ENCODE measurements at places on chromosomes 13 and 19. TPM values are rescaled to one million over a fixed set of nuclear protein-coding genes. Genes with fewer than 3 reads are reported as not detected.
A peak's percentile ranks its signal among the peaks of the same experiment; 100 is the strongest.

SYMPK gene
- 52.0 TPM for total RNA-seq

C19orf85 gene
- total RNA-seq: not detected

PSG5 gene
- not detected for total RNA-seq

KISS1R gene
- total RNA-seq: not detected

DNA sequence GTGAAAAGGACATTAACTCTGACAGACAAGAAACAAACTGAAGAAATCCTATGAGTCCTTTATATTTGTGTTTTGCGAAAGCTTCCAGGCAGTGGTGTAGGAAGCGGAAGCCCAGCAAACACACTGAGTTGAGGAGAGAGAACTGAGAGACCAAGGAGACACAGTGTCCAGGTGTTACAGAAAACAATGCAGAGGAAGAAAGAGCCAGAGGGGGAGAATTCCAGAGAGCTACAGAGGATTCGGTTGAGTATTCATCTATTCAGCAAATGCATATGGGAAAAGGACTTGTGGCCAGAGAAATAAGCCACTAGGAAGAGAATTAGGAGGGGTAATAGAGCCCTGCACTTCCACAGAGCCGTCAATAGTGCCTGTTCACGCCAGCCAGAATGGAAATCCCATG, 183.5 kb downstream of the LIG4 start:
- DNase-seq: no peak

DNA sequence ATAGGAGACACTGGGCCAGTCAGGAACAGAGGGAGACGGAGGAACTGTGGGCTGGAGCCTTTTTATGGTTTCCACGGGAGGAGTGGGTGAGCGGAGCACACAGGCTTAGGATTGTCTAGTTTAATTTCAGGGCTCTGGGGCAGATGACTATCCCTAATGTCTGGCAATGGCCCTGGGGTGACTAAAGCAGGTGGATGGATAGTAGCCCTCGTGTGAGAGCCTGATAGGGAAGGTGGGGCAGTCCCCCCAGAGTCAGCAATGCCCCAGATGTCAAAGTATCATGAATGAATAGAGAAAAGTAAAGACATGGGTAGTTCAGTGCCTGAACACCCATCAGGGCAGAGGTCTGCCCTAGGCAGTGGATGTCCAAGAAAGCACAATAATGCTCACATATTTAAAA, 94.2 kb downstream of the ZDHHC20 start:
- DNase-seq: no peak

DNA sequence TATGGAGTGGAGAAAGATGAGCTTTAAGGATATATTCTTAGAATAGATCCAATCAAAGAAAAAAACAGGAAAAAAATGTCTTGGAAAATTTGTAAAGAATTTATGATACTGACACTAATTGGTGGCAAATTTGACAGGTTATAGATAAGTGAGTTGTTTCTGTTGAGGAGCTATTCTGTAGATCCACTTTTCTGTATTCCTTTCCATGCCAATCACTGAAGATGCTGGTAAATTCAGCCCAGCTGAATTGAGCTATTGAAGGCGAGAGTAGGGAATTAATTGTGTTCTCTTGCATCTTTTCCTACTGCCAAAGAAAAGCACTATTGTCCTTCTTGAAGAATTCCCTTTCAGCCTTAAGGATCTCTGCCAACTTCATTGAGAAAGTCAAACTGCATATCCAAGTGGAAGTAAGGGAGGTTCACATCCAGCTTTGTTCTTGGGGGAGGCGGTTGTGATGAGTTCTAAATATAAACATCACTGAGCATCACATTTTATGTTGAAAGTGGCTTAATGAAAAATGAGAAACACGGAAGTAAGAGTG, 113.1 kb downstream of the PCDH9 start:
- DNase-seq: no peak

DNA sequence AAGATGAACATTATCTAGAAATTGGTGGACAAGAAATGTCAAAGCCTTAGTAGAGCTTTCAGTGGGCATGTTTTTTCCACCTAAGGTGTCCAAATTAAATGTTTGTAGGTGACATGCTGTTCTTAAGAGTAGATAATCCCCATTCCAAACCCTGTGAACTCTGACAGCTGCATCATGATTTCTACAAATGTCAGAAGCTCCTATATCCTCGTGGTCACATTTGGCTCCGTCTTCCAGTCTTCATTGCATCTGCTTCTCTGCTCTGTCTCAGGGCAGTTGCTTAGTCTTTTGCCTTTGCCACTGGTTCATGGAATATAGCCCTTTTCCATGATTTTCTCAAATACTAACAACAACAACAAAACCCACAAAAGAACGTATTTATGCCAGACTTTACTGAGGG, 234.5 kb downstream of the DLEU7 start:
- no peak for DNase-seq

DNA sequence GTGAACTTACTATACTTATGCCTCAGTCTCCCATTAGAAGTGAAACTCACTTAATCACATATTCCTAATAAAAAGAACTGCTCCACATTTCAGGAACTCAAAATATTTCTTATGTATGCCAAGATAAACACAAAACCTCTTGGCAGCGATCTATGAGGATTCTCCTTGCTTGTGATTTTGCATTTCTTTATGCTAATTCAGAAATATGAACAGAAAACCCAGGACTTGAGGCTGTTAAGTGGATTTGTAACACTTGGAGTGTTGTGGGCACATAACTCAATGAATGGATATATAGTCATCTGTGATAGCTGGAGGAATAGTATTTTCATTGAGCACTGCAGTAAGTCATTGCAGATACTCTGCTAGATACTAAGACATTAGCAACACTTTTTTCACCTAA, 5.6 kb upstream of the KATNAL1 start:
- no peak for DNase-seq

DNA sequence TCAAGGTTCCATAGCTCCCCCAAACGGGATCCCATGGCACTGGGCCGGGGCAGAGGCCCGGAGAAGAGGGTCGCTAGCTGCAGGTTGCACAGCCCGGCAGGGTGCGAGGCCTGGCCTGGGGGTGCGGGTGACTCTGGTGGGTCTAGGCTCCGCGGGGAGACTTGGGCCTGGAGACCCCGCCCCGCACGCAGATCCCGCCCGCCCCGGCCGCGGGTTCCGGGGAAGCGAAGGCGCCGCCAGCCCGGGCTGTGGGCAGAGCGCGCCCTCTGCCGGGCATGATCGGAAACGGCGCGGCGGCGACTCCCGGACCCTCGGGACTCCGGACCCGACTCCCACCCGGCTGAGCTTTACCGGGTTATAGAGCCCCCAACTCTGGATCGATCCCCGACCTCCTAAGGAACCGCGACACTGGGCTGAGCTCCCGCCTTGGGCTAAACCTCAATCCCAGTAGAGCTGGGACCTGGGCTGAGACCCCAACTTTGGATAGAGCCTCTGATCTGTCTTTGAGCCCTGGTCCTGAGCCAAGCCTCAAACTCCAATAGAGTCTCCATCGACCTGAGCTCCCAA, 3.1 kb upstream of the TNFAIP8L1 start:
- DNase-seq: peak; percentile 89

DNA sequence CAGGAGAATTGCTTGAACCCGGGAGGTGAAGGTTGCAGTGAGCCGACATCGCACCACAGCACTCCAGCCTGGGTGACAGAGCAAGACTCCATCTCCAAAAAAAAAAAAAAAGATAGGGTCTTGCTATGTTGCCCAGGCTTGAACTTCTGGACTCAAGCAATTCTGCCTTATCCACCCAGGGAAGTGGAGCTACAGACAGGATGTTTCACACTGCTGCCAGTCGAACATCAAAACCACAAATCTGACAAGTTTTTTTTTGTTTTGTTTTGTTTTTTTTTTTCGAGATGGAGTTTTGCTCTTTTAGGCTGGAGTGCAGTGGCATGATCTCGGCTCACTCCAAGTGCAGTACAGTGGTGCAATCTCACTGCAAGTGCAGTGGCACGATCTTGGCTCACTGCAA, 10.8 kb downstream of the XPO4 start:
- DNase-seq: no peak

DNA sequence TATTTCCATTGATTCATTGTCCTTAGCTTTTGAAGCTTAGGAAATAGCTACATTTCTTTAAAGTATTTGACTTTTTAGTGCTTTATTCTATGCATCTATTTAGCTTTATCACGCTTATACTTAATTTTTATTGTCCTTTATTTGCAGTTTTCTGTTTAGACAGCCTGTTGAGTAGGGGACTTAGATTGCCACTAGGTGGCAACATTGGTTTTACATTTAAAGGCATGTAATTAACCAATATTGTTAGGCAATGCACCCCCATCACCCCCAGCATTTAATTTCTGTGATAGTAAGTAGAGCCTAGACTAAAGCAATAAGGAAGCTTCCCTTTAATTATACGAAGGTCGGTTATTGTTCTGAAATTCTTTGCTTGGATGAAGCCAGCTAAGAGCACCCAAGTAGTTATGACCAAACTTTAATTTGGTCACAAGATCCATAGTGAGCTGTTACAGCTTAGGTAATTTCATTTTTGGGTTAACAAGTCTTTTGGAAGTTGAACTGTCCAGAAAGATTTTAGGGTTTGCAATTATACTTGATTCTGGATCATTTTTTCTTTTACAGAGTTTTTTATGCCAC, 36.5 kb downstream of the B3GLCT start:
- no peak for DNase-seq

GRCh38 chr13:113121183-113121927, 1.2 kb upstream of the F10 start:
- DNase-seq: peak; percentile 42

GRCh38 chr19:12090807-12091206, 26.3 kb downstream of the ZNF844 start:
- DNase-seq: peak; percentile 82

- DNase-seq: peak; percentile 80
These were observed 26.5 kb upstream of the HOMER3 start for GRCh38 chr19:18967358-18968146.

All from aorta (tissue), 5 donors.